ENCODE measurements at places on chromosomes 12 and 14.

DNA sequence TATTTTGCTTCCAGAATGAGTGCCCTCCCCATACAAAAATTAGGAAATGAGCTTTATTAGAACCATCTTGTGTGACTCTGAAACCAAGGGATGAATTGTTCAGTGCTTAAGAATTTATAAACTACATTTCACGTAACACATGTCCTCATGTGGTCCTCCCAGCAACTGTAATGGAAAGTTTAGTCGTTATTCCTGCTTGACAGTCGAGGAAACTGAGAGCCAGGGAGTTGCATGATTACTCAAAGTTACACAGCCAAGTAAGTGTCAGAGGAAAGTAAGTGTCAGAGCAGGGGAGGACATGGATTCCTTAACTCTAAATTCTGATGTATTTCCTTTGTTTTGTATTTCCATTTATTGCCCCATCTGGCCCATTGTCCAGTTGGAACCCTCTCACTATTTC is 453.9 kb downstream of the FUT8 start:
- no peak for DNase-seq

- DNase-seq, result peak; percentile 82
These were observed at the start of gene CPNE8 for GRCh38 chr12:38905480-38906351. Gene CPNE8 (minus strand): TSS chr12:38905591. CDS start chr12:38905534, 57 bp downstream.

DNA sequence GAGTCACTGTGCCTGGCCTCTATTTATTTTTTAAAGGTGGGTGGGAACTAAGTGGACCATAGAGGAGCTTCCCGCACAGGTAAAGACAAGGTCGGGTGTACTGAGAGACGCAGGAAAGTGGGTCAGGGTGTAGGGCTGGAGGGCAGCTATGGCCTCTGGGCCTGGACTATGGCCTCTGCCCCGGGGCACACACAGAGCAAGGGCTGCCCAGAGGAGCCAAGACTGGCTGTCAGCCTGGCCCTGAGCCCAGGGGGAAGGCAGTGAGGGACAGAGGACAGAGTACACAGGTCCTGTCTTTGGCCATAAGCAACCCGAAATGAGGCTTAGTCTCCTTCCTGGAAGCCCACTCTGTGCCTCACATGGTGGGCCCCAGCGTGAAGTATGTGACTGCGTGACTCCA is 102.1 kb upstream of the PRB2 start:
- no peak for DNase-seq

DNA sequence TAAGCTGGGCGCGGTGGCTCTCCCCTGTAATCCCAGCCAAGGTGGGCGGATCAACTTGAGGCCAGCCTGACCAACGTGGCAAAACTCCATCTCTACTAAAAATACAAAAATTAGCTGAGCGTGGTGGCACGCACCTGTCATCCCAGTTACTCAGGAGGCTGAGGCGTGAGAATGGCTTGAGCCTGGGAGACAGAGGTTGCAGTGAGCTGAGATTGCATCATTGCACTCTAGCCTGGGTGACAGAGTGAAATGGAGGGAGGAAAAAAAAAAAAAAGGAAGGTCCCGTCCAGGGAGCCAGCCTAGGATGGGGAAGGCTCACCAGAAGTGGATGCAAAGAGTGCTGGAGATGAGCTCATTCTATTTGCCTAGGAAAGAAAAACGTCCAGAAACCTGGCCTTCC is 1.9 kb upstream of the CD27 start:
- peak; percentile 54 for DNase-seq

GRCh38 chr14:88535149-88535548 is 19.7 kb downstream of the PTPN21 start:
- DNase-seq, result peak; percentile 80

GRCh38 chr12:120092551-120093335 is 23.8 kb downstream of the RAB35 start:
- DNase-seq, result no peak

DNA sequence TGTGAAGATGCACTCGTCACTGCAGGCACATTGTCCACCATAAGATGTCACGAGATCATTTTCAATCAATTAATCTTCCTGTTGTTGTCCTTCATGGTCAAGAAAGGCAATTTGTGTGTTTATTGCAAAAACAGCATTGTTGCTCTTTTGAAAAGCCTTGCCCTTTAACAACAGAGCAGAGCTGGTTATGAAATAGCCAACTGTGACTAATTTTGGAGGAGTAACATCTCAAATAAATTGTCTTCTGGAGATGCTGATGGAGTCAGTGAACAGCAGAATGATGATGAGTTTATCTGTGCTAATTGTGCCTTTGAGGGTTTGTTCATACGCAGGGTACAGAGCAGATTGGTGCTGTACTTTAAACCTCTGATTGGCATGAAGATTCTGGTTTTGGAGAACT is 88.3 kb upstream of the E2F7 start:
- DNase-seq, result no peak

DNA sequence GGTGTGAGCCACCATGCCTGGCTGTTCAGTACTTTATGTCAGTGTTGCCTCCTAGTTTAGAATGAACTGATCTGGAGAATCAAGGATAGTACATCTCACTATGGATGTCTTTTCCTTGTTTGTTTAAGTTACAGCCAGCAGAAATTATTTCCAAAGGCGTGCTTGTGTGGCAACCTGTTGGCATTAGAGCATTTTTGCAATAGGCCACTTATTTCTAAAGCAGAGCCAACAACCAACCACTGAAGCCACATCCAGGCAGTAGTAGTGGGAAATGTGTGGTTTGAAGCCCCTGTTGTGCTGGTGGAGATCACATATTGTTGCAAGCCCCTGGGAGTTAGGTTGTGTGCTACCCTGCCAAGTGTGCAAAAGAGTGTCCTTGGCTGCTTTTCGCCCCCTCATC is 3.7 kb downstream of the ANO6 start:
- DNase-seq, result no peak

GRCh38 chr14:53955671-53956426 is 776 bp downstream of the BMP4 start:
- no peak for DNase-seq

DNA sequence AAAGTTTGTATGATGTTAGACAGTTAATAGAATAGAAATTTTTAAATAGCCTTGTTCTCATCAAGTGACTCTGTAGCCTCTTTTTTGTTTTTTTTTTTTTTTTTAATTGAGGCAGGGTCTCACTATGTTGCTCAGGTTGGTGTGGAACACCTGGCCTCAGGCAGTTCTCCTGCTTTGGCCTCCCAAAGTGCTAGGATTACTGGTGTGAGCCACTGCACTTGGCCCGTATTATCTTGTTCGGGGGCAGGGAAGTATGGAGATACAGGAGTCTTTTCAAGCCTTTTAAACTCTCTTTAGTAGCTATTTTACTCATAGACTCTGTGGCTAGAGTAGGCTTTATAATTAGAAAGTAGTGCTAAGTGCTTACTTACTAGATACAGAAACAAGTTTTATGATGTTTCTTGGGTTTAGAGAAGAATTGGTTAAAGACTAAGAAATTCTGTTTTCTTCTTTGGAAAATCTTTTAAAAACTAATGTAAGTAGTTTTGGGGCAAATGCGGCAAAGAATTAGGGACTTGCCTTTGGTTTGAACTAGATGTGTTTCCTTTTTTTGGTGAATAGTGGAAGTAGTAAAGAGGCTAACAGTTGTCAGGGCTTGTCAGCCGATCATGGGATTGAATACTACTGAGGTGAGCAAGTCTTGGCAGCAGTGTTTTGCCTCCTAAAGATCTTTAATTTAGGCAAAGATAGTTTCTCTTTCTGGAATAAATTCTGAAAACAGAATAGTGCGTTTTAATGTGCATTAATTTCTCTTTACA is 31.3 kb downstream of the FBXO34 start:
- DNase-seq, result peak; percentile 30

DNA sequence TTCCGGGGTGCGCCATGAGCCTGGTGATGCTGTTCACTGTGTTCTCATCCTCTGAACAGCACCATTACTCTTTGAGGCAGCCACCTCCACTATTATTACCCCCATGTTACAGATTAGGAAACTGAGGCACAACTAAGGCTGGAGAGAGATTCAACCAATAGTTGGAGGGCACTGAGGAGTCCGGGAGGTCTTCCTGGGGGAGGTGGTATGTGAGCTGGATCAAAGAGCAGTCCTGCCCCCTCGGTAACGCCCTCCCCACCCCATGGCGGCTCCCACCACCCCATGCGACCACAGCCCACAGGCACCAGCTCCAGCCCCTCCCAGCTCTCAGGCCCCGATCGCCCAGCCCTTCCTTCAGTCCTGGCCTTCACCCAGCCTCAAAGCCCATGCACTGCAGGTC is 43.5 kb downstream of the SCARB1 start:
- no peak for DNase-seq

DNA sequence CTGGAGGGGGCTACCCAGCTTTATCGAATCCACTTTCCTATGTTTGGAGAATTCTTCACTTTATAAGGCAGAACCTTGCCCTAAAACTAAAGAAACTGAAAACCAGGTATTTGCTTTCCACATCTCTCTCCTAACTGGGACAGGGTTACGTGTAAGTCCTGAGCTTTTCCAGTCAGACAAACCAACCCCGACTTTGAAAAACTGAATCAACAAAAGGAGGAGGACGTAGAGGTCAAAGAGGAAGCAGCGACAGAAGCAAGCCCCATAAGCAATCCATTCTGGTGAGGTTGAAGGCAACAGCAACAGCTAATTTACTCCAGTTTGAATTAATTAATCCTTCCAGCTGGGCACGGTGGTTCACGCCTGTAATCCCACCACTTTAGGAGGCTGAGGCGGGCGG is 47.2 kb downstream of the LRP6 start:
- no peak for DNase-seq

DNA sequence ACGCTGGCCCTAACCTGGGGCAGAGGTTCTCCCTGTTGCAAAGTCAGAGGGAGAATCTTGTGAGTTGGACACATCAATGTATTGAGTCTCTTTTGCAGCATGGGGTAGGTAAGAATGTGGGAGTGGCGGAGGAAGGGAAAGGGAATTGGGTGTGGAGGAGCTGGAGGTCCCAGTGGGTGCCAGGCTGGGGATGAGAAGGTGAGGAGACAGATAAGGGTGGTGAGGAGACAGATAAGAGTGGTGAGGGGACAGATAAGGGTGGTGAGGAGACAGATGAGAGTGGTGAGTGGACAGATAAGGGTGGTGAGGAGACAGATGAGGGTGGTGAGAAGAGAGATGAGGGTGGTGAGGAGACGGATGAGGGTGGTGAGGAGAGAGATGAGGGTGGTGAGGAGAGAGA is 72.9 kb upstream of the SFSWAP start:
- DNase-seq, result no peak

GRCh38 chr12:50182461-50182860 is 15.3 kb upstream of the CERS5 start:
- peak; percentile 13 for DNase-seq

GRCh38 chr12:95774311-95775045 is 16.1 kb downstream of the NTN4 start:
- DNase-seq, result no peak

DNA sequence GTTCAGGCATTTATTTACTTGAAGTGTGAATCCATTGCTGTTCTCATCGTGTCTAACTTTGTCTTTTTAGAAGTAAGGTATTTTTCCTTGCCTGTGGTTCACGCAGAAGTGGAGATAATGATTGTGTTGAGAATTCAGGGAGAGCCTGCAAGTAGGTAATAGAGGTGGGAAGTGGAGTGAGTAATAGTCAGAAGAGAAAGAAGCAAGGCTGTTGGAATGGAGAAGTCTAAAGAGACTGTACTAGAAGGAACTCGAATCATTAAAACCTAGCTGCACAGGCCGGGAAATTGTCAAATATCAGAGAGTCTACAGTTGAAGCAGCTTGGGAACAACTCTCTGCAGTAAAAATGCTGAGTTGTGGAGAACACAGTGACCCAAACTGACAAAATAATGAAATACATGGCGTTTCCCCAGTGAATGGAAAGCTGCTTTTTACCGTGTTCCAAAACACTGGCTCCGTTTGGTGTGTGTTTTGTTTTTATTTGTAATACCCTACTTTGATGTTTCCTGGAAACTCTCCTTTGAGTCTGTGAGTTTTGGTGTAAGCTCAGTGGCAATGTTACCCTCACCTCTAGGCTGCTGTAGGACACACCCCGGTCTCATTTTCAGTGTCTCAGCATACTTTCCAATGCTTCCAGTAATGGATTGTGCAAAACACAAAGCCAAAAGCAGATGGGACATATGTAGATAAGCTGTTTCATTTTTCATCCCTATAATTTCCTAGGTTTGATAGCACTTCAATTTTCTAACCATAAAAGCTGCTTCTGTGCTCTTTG is 146.6 kb downstream of the CRADD start:
- DNase-seq, result peak; percentile 61

DNA sequence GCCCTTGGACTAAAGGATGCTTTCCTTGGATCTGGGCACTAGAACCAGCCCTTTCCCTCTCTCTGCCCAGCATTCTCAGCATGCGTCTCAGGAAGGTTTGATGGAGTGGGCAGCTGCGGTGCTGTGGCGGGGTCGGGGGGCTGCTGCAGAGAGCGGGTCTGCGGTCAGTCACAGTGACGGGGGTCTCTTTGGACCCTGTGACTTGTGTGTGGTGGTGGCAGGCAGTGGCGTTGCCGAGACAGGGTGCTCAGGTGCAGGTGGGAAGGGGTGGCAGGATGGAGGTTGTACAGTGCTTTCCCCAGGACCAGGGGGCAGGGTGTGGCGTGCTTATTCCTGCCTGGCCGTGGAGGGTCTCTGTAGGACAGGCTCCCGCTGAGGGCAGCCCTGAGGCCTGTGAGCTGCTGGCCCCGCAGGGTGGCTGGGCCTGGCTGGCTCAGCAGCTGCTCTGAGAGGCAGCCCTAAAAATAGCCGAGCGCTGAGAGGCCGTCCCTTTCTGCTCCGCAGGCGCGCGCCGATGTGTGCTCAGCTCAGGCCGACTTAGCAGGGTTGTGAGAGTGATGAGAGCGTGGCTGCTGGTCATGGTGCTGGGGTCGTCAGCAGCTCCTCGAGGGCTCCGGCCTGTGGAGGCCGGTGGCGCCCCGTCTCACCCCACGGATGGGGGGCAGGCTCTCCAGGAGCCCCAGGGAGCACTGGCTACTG is 9.7 kb downstream of the PACS2 start:
- DNase-seq, result no peak

- no peak for DNase-seq
These were observed 414.8 kb upstream of the LMO3 start for GRCh38 chr12:17020765-17021164.

DNA sequence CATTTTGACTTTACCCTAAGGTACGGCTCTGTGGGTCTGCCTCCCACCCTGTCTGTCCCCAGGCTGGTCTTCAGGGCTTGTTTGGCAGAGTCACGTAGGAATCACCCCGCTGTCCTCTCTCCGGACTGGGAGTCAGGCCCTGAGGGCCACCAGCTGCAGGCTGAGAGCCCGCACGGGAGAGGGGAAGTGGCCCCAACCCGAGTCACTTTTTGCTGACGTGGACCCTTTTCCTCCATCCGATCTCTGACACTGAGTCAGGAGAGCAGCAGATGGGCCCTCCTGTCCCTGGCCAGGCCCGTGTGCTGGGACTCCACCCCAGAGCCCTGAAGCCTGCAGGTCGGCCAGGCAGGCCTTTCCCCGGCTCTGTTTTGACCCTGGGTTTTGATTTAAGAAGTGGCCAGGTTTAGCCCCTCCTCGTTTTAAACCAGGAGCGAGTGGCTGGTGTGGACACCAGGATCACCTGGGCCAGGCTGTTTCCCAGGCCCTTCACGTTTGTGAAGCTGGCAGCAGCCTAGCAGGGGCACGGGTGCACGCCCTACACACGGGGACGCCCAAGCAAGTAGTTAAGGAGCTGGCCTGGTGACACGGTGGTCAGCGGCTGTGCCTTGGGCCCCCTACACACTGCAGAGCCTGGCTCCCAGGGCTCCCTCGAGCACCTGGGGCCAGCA is 12.5 kb upstream of the TEX22 start:
- DNase-seq, result peak; percentile 81

- DNase-seq, result peak; percentile 30
These were observed 153.2 kb upstream of the DDHD1 start for GRCh38 chr14:53306267-53306721.

- no peak for DNase-seq
These were observed 2.2 kb downstream of the BTBD7 start for GRCh38 chr14:93330609-93331000.

- DNase-seq, result no peak
These were observed 139.8 kb downstream of the KIF26A start for GRCh38 chr14:104278214-104278534.

- DNase-seq, result no peak
These were observed 26.6 kb downstream of the RASSF3 start for GRCh38 chr12:64636856-64637255.

Data from suppressor macrophage (primary cell).